Ascending aorta (tissue), 2 donors: ENCODE measurements at places on chromosomes 5 and 9. TPM values are rescaled to one million over a fixed set of nuclear protein-coding genes. Genes with fewer than 3 reads are reported as not detected.

The ADCY2 gene
- 0.11 TPM for total RNA-seq

The FOXD4L5 gene
- total RNA-seq = not detected

The PCDHGC4 gene
- 59.3 TPM for total RNA-seq

The PCA3 gene
- total RNA-seq = not detected

The UBE2QL1 gene
- 0.85 TPM for total RNA-seq

The BTNL9 gene
- total RNA-seq = 105 TPM

The C9orf153 gene
- not detected for total RNA-seq

The RNF180 gene
- 7.9 TPM for total RNA-seq

The SHC3 gene
- total RNA-seq = 0.85 TPM

The CDH9 gene
- total RNA-seq = not detected

The PCDHB10 gene
- total RNA-seq = 0.21 TPM

The CNTLN gene
- total RNA-seq = 3.5 TPM

The EIF4E1B gene
- not detected for total RNA-seq

The SLF1 gene
- 0.11 TPM for total RNA-seq

The TSLP gene
- not detected for total RNA-seq

The C5orf46 gene
- 62.8 TPM for total RNA-seq

The PAX5 gene
- not detected for total RNA-seq

The CSF1R gene
- 70.9 TPM for total RNA-seq

GRCh38 chr9:93291536-93292287 lies 107.8 kb downstream of the WNK2 start:
- no peak for DNase-seq

GRCh38 chr5:147675168-147675567 lies 107.4 kb downstream of the JAKMIP2 start:
- DNase-seq = no peak

GRCh38 chr5:14032918-14033317 lies 88.4 kb upstream of the DNAH5 start:
- no peak for DNase-seq

DNA sequence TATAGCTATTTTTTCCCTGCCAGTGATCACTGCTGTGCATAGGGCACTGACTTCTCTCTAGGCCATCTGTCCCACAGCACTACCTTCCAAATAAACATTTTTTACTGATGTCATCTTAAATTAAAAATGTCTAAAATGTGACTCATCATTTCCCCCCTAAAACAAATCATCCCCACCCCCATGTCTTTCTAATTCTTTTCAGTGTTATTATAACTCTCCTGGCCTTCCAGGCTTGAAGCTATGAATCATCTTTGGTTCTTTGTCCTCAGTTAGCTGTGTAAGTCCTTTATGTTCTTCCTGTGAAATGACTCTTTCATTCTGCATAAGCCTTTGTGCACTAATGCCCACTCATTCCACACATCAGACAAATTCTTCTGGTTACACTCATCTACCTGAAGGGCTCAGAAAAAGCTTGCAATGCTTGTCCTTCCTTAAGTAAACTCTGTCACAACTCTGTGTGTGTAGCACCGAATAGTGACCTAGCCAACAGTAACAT lies 78.1 kb downstream of the CFAP95 start:
- no peak for DNase-seq

- DNase-seq = peak; percentile 89
Observed at GRCh38 chr5:88833371-88834130, 49.4 kb downstream of the MEF2C start.

- DNase-seq = no peak
Observed at GRCh38 chr5:32551194-32551593, 34.2 kb upstream of the SUB1 start.

GRCh38 chr5:74326571-74327338 lies 313.8 kb downstream of the ENC1 start:
- no peak for DNase-seq

GRCh38 chr9:105979290-105979689 lies 284.9 kb downstream of the TMEM38B start:
- no peak for DNase-seq

GRCh38 chr5:151556806-151557205 lies 34.3 kb downstream of the FAT2 start:
- DNase-seq = peak; percentile 47

GRCh38 chr5:173878224-173878967 lies 9.8 kb upstream of the CPEB4 start:
- no peak for DNase-seq

DNA sequence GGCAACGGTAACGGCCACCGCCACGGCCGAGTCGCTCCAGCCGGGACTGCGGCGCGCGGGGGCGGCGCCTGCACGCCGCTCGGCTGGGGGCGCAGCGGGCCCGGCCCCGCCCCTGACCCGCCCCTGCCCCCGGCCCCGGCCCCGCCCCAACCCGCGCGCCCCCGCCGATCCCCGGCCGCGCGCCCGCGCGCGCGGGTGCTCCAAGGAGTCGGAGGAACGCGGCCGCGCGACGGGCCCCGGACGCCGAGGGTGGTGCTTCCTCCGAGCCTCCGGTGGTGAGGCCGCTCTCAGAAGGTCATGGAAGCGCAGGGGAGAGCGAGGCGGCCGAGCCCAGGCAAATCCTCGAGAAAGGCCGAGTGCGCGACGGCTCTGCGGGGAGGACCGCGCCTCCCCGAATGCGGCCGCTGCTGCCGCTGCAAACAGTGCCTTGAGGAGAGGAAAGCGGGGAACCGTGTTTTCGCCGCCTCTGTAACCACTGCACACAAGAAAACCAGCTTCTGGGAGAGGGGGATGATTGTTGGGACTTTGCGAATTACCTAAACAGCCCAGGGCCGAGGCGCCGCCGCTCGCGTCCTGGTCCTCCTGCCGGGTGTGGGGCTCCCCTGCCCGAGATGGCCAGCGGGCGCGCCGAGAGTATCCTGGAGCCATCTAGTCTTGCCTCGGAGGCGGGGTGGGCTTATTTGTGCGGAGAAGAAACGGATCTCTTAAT lies at the start of gene LIFR:
LIFR (minus strand) TSS at position 48 of the 709 bp plus-strand sequence. CDS start 25,999 bp downstream, outside the sequence.
- DNase-seq = peak; percentile 86

- DNase-seq = no peak
Observed at GRCh38 chr9:101398930-101399642, 435 bp downstream of the ZNF189 start.

- DNase-seq = no peak
Observed at GRCh38 chr9:137175345-137175961, 3.6 kb upstream of the TMEM210 start.

- DNase-seq = no peak
Observed at GRCh38 chr5:142745268-142745667, 24.9 kb upstream of the ARHGAP26 start.

DNA sequence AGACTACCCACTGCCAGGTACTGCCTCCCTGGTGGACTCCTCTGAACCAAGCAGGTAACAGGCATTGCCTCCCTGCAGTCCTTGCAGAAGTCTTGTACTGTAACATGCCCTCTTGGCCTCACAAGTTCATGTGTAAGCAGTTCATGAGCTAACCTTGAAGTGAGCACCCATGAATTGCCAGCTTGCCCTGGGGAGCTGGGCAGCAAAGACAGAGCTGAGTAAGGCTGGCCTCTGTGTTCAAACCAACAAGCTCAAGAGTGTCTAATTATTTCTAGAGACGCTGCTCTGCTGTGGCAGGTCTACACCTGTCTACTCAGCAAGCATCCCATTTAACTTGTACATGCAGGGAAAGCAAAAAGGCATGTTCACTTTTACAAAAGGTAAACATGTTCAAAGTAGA lies 113.5 kb downstream of the FEM1C start:
- DNase-seq = no peak

- DNase-seq = no peak
Observed at GRCh38 chr5:10306806-10307205, 896 bp downstream of the CMBL start.

GRCh38 chr9:132663117-132663516 lies 6.7 kb downstream of the DDX31 start:
- DNase-seq = no peak

- DNase-seq = no peak
Observed at GRCh38 chr5:170226661-170227060, 6.1 kb upstream of the C5orf58 start.

DNA sequence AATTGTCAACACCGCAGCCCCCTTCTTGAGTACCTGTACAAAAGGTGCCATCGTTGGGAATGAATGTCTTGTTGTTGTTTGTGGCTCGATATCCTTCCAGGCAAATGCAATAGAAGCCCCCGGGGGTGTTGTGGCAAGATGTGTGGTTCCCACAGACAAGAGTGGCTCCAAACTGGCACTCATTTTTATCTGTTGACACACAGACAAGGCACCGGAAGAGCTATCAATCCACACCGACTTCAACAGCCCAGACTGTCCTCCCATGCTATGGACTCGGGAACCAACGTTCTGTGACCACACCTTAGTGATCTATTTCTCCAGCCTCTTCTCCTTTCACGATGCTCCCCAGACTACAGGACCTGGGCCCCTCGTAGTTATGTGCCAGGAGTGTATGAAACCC lies 25.9 kb downstream of the SUSD1 start:
- no peak for DNase-seq

DNA sequence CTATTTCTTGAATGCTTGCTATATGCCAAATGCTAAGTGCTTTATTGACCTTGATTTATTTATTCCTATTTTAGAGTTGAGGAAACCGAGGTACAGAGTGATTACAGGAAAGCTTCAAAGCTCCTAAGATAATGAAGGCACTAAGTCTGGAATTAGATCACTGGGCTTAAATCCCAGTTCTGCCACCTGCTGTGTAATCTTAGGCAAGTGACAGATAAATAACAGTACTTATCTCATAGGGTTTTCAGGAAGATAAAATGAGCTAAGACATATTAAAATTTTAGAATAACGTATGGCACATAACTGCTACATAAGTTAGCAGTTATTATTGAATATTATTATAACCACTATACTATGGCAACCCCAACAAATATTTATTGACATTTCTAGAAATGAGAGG lies 843.8 kb downstream of the DTWD2 start:
- DNase-seq = no peak

DNA sequence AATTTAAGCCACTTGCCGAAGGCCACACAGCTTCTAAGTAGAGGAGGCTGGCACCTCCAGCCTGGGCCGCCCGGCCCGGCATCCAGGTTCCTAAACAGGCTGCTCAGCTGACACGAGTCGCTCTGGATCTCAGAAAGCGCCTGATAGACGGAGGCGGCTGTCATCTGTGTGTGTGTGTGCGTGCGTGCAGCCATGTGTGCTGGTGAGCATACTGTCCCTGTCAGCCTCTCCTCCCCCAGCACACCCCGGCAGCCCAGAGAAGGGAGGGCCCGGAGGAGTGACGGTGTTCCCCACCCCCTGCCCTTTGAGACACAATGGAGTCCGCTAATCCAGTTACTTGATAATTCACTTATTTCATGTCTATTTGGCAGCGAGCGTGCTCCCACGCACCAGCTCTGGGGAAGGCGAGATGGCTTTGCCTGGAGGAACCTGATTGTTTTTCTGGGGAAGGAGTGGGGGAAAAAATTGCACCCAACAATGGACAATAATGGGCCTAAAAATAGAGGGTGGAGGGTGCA lies 20.0 kb downstream of the NTNG2 start:
- no peak for DNase-seq

DNA sequence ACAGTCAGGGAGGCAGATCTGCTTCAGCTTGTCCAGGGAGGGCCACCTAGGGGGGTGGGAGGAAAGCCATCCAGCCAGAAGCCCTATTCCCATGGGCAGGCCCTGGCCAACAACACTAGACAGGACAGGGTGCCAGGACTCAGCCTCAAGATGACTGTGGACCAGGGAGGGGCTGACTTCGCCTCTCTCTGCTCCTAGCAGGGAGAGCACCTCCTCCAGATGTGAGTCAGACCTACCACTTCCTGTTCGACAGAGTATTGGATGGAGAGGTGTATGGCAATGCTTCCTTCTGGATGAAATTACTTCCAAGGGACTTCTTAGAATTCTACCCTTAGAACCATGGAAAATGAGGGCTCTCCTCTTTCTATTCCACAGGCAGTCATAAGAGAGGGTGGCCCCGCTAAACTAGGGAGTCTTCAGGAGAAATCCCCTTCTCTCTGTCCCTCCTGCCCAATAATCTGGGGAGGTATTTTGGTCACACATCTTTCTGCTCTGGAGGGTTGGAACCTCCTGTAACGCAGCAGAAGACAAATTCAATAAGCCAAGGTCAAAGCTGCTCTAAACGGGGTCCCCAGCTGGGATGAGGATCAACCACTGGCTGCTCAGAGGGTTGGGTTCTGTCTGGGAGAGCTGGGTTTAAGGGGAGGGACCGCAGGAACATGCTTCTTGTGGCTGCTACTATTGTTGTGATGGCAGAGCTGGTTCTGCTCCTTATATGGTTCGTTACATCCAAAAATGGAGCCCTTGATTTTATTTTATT lies 23.2 kb upstream of the RCL1 start:
- no peak for DNase-seq

GRCh38 chr5:157607371-157608161 lies 32.0 kb upstream of the ADAM19 start:
- DNase-seq = no peak

DNA sequence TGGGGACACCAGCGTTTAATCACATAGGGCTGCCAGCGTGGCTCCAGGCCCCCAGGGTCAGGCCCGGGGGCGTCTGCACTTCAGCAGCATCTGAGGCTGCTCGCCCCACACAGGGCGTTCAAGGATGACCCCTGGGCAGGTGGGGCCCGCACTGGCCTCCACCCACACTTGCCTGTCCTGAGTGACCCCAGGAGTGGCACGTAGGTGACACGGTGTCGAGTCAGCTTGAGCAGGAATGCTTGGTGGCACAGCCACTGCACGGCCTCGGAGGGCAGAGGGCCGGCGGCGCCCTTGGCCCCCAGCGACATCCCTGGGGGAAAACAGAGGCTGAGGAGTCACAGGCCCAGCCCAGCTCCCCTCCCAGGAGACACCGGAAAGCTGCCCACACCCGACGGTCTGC lies 29.0 kb downstream of the SLC6A18 start:
- no peak for DNase-seq

- DNase-seq = no peak
Observed at GRCh38 chr9:546797-547223, 294.7 kb upstream of the DMRT1 start.

DNA sequence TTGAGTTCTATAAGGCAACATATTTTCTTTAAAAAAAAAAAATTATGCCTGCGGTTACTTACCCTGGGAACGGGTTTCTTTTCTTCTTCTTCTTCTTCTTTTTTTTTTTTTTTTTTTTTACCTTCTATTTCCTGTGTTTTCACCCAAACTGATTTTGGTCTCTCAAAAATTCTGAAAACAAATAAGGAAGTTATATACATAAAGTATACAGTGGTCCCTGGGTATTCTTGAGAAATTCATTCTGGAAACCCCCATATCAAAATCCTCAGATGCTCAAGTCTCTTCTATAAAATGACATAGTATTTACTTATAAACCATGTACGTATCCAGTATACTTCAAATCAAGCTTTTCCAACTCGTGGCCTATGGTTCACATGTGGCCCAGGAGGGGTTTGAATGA lies 326.7 kb downstream of the MAT2B start:
- no peak for DNase-seq

GRCh38 chr9:130579738-130580463 lies 524 bp downstream of the FUBP3 start:
- DNase-seq = no peak
